ENCODE measurements at places on chromosomes 2 and 18.

- no peak for DNase-seq
Observed at GRCh38 chr2:6960659-6961058, 43.4 kb downstream of the RNF144A start.

DNA sequence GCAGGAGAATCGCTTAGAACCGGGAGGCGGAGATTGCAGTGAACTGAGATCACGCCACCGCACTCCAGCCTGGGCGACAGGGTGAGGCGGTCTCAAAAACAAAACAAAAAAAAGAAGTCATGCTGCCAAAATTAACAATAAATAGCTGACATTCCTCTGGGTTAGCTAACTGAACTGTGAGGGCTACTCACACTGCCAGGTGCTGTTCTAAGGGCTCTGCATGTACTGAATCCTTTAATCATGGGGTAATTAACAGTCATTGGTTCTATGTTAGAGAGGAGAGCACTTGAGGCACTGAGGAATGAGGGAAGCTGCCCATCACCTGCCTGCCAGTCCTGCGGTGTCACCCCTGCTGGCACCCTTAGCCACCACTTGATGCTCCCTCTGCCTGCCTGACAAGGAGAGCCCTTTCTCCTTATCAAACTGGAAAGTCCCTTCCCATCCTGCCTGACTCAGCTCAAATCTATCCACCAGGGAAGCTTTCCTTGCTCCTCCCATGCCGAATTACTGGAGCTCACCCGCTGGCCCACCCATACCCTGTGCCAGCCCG lies 73.0 kb upstream of the RIOK3 start:
- no peak for DNase-seq

- no peak for DNase-seq
Observed at GRCh38 chr2:59969161-59969560, 584.3 kb downstream of the BCL11A start.

DNA sequence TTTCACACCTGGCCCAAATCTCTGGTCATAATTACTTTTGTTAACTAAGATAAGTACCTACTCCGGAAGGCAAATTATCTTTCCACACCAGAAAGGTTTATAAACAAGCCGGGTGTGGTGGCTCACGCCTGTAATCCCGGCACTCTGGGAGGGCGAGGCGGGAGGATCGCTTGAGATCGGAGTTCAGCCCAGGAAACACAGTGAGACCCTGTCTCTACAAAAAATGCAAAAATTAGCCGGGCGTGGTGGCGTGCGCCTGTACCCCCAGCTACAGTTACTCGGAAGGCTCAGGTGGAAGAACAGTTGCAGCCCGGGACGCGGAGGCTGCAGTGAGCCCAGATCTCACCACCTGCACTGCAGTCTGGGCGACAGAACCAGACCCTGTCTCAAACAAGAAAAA lies 2.1 kb downstream of the PUM2 start:
- no peak for DNase-seq

DNA sequence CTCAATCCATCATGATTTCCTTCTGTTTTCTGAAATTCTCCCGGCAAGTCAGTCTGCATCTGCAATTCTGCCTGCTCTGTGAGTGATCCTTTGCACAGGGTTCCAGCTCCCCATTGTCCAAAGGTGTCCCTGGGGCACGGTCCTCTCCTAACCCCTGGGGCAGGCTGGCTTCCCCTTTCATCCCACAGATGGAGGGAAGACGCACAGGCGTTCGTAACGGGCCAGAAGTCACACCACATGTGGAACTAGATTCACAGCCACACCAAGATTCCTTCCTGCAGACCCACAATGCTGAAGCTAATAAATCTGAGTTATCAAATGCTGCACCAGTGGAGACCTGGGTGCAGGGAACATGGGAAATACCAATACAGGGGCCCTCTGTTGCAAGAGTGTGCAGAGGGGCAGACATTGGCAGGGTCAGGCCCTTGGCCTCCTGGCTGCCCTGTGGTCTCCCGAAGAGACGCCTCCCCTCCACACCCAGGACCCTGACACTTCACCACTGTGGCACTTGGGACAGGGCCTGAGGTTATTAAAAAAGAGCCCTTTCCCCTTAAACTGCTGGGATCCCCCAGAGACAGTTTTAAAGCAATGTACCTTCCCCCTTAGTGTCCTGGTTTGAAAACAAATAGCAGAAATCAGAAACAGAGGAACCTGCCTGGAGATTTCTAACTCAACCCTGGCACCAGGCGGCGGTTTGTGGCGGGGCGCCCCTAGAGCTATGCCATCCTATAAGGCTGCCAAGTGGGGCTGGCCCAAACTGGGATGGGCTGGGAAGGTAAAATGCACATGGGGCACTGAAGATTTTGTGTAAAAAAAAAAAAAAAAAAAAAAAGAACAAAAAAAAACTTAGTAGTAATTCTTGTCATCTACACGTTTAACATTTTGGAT lies 15.4 kb downstream of the ZNF516 start:
- DNase-seq, result no peak

DNA sequence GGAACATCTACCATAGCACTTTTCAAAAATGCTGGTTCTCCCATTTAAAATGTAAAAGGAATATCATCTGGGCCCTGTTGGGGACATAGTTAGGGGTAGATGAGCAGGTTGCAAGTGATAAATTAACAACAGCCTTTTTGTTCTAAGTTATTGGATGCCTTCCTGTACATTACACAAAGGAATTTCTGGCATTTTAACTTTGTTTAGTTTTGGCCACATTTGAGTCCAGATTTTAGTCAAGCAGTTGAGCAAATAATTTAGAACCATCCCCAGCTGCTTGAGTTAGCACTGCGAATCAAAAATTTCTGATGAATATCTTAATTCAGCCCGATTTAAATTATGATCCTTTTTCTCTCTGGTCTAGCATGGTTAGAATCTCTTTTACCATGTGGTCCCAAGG lies 124.4 kb downstream of the TTC27 start:
- no peak for DNase-seq

- no peak for DNase-seq
Observed at GRCh38 chr2:121774235-121774634, 18.8 kb downstream of the TSN start.

- no peak for DNase-seq
Observed at GRCh38 chr2:218186876-218187275, 20.1 kb upstream of the CXCR1 start.

DNA sequence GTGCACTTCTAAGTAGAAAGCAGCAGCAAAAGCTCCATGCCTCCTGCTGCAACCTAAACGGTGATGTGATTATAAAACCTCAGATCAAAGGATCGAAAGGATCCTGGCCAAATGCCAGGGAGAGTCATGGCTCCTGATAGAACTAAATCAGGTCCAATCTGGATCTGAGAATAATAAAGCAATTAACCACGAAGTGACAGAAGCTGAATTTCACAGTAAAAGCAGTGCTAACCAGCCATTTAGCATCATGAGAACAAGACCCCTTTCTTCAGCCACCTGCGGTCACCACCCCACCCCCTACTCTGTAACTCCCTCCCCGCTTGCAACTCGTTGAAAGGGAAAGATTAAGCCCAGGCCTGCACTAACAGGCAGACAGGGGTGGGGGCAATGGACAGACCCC lies 748.7 kb downstream of the BCL11A start:
- DNase-seq, result no peak

DNA sequence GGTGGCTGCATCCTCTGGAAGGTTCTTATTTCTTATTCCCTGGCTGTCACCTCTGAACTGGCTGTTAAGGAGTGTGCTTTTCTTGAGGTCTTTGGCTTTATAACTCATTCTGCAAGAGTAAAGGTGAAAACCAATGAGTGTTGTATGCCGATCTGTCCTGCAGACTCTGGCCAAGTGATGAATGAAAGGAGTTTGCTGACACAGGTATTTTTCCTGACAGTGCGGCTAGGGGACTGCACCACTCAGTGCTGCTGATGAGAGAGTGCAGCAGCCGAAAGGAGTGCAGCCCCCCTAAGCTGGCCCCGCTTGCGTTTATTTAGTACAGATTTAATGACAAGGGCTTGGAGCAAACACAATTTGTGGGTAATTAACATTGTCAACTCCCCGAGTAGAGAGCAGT lies 41.8 kb downstream of the RAB6D start:
- DNase-seq, result no peak

DNA sequence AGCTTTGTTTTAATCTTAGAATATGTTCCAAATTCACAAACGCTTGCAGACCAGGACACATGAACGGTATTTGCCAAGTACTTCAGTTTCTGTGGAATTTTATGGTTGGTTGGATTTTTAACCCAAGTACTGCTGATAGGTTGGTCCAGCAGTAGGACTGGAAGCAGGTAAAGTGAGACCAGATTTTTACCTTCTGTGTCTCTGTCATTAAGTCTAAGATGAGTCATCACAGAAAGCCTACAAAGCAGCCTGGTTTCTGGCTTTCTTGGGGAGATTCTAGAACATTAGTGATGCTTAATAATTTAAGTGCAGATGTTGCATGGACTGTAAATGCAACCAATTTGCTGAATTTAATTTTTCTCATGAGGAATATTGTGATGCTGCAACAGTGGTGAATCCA lies 100.5 kb downstream of the SCG2 start:
- DNase-seq, result no peak

DNA sequence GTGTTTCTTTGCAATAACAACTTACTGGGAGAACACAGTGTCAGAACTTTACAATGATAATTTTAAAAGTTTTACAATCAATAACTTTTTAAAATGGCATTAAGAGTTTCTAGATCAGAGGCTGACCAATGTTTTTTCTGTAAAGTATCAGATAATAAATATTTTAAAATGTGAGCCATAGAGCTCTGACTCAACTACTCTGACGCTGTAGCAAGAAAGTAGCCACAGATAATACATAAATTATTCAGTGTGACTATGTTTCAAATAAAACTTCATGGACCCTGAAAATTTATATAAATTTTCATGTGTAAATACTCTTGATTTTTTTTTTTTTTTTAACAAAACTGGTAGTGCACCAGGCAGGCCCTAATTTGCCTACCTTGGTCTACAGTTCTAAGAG lies 77.4 kb downstream of the CUL3 start:
- DNase-seq, result no peak

- DNase-seq, result peak; percentile 59
Observed at GRCh38 chr18:6920099-6920955, 190.8 kb downstream of the ARHGAP28 start.

DNA sequence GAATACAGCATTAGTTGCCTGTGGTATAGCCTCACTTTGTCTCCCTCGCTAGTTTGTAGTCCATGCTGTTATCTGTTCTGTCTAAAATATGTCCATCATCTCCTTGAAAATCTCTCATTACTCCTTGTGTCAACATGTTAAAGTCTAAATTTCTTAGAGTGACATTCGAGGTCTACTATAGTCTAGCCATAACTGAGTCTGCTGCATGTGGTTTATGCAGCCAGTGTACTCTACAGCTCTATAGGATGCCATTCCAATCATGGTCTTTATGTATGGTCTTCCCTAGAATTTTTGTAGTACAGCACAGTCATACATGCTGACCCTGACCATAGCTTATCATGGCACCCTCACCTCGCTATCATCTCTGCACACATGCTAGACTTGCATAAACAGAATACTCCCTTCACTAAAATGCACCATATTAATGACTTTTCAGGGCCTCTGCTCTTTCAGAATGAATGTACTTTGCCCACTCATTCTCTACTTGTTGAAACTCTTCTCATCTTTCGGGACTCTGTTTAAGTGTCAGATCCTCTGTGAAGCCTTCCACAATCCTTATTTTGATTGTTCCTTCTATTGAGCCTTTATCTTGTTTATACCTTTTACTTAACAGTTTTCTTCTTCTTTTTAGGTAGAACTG lies 12.8 kb downstream of the TANK start:
- DNase-seq, result no peak

GRCh38 chr2:20931346-20931745 lies 108.4 kb upstream of the LDAH start:
- no peak for DNase-seq

GRCh38 chr2:136209561-136210454 lies 91.9 kb upstream of the CXCR4 start:
- no peak for DNase-seq
